ENCODE measurements at places on chromosomes 7 and 10.

GRCh38 chr10:31554556-31554955, 235.5 kb downstream of the ZEB1 start:
- DNase-seq, result no peak

DNA sequence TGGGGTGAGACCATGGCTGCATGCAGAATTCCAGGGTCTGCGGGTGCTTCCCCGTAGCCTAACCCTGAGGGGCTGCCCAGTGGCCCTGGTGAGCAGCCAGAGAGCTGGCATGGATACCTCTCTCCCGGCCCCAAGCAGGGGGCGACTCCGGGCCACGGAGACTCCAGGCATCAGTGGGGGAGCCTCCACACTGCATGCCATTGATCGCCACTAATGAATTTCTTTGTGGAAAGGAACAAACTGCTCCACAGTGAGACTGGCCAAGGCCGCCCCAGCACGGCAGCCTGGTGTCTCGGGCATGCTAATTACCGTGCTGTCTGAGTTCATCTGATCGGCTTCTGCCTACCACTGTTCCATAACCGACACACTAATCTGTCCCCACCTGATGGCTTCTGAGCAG, 184.4 kb downstream of the GRID1 start:
- no peak for DNase-seq

DNA sequence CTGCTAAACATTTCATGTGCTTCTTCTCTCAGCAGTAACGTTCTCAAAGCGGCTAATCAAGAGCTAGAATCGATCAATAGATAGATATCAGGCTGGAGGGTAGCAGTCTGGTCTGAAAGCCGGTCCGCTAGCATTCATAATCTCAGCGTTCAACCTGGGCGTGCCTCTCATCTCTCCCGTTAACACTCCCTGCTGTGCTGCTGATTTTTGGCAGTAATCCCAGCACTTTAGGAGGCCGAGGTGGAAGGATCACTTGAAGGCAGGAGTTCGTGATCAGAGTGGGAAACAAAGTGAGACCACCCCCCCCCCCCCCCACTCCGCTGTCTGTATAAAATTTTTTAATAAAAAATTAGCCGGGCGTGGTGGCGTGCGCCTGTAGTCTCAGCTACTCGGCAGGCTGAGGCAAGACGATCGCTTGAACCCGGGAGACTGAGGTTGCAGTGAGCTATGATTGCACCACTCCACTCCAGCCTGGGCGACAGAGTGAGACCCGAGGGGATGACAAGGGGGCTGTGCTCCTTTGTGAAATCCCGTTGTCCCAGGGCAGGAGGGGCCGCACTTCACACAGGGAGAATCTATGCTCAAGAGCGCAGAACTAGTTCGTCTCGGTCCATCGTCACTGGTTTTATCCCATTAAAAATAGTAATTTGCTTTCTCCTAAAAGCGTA, 624 bp upstream of the CEP55 start:
- DNase-seq, result peak; percentile 38

- DNase-seq, result no peak
Measured at GRCh38 chr10:89207801-89208551, 859 bp upstream of the CH25H start.

DNA sequence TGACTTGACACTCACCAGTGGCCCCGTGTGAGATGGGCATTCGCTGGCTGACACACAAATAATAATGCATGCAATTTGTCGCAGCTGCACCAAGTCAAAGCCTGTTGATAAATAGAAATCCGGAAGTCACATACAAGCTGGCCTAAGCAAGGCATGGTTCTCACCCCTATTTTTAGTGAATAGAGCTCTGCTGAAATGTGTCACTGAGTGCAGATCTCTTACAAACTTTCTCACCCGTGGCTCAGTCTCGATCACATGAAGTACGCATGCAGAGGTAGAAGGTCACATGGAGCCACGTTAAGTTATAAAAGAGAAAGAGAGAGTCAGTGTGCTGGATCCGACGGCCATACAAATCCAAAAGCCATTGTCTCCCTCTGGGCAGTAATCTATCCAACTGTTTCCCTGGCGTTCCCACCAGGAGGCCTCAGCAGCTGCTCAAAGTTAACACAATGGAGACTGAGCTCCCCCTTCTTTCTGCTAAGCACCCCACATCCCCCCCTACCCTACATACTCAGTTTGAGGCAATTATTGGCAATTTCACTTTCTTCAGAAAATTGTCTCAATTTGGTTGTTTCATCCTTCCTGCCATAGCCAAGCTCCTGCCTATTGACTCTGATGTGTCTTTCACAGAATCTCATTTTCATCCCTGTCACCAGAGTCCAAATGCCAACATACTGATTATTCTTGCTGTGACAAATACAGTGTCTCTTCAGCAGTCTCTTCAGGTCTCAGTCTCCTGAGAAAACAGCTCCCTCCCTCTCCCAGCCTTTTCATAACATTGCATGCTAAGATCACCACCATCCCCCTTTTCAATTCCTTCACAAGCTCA, 473.3 kb upstream of the NRP1 start:
- no peak for DNase-seq

DNA sequence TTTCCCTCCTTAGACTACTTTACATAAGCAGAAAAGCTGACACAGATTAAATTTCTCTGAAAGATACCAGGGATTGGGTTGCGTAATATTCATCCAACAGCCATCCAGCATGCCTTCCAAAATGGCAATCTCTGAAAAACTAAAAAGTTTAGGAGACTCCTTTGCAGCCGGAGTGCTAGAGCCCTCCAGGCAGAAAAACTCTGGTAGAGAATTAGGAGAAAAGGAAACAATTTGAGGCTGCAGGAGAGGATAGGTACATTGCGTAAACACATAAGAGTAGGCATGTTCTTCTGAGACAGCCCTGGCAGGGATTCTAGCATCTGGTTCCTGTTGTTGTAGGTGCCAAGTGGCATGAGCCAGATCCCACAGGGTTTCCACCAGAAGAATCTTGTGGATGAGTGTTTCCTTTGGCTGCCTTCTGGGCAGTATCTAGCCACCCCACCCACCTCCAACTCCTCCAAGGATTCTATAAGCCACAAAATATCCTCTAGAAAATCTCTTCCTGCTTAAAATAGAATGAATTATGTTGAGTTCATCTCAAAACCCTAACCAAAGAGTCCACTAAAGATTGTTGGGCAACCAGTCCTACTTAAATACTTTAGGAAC, 402.4 kb downstream of the HGF start:
- DNase-seq, result no peak

- no peak for DNase-seq
Measured at GRCh38 chr7:105122619-105123018, 108.6 kb downstream of the KMT2E start.

DNA sequence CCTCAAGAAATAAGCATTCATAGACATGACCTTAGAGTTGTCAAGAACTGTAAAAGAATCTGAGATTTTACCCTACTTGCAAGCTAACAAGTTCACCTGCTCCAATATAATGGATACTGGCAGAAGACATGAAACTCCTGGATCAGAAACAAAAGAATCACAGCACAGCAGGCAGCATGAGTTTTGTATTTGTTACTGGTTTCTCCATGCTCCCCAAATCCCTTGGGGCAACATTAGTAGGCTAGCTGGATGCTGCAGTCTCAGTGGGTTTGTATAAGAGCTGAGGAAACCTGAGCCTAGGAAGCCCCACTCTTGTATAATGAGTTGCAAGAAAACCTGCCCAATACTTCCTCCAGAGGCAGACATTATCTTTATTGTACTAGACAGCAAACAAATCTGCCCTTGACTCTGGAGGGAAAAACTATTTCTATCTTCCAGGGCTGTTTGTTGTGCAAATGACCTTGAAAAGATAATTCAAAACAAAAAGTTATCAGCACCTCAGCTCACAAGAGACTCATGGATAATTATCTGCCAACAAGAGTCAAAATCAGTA, 64.8 kb downstream of the ABLIM1 start:
- DNase-seq, result no peak

DNA sequence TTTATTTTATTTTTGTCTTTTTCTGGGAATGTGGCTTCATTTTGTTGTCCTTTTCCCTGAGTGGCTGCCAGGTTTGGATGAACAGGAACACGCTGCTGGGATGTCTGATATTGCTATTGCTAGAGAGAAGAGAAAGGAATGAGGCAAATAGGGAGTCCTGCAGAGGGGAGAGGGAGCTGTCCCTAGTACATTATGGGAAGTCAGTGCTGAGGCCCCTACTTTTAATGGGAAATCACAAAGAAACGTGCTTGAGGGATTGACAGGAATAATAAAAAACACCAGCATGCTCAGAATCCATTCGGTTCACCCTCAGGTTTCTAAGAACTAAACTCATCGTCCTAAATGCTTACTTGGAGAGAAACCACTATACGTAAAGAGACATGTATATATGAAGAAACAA, 306.6 kb downstream of the PLXNA4 start:
- no peak for DNase-seq

DNA sequence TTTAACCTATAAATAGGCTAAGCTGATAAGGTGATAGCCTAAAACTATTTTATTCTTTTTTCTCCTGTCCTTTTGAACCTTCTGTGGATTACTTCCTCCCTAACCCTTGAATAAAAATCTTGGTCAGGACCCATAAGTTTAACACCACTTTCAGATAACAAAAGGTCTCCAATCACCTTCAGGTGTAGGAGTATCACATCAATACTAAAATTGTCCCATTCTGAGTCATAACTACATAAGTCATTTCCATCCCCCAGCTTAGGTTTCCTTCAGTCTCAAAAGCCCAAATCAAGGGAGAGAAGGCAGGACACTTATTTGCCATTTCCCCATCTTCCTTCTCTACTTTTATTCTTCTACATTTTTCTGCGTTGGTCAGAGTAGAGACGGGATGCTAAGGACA, 56.9 kb upstream of the WNT16 start:
- no peak for DNase-seq

DNA sequence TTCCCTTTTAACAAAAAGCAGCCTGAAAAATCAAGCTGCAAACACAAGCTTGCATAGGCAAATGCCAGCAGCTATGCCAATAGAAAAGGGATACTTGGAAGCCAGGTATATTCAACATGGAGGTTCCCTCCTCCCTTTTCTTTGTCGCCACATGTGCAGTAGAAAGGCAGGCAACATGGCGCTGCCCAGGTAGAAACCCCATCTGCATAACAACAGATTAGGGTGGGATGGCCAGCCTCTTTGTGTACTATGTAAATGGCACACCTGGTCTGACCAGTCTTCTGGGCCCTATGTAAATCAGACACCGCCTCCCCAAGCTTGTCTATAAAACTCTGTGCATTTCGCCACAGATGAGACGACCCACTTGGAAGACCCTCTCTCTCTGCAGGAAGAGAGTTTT, 58.1 kb downstream of the CCDC3 start:
- DNase-seq, result no peak

- DNase-seq, result no peak
Measured at GRCh38 chr7:82049442-82049841, 279.6 kb upstream of the HGF start.

GRCh38 chr10:35306852-35307251, 29.5 kb upstream of the CCNY start:
- DNase-seq, result no peak

DNA sequence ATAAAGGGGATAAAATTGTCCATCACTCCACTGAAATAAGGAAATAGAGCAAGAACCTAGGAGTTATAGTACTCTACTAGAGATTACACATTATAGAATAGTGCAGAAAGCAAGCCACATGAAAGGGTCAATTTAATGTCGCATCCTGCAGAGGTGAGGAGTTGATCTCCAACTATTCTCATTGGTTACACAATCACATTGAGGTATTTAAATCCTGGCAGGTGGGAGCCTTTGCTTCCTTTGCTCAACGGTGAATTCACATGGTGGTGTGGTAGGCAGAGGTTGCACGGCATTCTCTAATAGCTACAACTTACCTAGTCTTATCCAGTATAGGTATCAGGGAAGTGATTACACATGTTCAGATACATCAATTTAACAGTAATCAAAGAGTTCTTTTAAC, 198.4 kb upstream of the TCF7L2 start:
- DNase-seq, result no peak

DNA sequence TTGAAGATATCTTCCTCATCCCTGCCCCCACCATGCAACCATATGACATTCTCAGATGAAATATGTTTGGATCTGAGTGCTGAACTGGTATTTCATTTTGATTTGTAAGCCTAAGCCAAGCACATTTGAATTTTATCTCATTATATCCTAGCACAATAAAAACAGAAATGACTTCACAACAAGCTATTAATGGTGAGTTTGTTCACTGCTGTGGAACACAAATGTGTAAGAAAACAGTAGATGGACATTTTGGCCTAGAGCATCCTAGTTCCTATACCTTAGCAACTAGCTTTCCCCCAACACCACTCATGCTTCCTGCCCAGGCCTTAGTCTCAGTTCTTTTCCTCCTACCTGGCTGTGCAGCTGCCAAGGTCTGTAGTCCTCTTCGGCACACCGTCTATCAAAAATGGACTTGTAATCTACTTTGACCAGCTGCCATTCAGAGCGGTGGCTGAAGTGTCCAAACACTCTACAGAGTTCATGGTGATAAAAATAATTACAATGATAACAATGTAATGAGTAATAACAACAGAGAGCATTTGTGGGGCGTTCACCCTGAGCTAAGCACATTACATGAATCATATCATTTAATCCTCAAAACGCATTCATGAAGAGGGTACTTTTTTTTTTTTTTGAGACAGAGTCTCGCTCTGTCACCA, 491.9 kb downstream of the SORCS1 start:
- DNase-seq, result no peak

DNA sequence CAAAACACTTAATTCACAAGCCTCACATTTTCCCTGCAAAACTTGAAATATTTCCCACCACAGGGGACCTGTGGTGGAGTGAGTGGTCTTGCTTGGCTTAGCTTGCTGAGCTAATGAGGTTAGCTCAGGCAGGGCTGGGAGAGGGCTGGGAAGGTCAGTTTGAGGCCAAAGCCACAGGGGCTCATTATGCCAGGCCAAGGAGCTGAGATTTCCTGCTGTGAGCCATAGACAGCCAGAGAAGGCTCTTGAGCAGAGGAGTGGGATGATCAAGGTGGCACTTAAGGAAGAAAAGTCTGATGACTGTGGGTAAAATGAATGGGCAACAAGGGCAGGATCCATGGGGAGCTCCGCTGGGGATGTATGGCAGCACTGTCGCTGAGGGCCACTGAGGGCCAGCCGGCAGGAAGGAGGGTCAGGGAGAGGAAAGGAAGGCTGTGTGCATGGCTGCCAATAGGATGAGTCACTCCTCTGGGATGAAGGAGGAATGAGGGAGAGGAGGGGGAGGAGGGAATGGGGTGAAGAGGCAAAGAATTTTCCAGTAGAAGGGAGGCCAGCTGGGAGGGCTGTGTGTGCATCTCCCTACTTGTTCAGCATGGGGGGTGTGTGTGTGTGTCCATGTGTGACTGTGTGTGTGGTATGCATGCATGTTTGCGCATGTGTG, 18.7 kb upstream of the ZNF488 start:
- no peak for DNase-seq

DNA sequence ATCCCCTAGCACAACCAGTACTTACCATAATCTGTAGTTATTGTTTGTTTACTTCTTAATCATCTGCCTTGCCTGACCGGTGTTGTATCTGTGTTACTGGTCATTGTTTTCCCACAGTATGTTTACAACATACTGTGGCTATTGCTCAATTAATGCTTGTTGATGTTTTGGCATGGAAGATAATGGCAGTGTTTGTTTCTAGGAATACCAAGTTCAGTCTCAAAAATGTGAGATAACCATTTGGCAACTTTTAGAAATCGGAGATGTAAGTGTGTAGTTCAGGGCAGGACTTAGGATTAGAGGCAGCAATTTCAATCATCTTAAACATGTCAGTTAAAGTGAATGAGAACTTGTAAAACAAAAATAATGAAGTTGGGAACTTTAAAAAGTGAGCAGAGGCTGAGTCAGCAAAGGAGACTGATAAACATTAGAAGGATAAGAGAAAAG, 8.2 kb downstream of the MINDY3 start:
- DNase-seq, result no peak

- no peak for DNase-seq
Measured at GRCh38 chr10:110793886-110794285, 77.8 kb upstream of the PDCD4 start.

- no peak for DNase-seq
Measured at GRCh38 chr7:134353411-134353810, 36.7 kb upstream of the SLC35B4 start.

Measured in Kasumi-1 (cell line).